ENCODE measurements at places on chromosomes 4 and X.

DNA sequence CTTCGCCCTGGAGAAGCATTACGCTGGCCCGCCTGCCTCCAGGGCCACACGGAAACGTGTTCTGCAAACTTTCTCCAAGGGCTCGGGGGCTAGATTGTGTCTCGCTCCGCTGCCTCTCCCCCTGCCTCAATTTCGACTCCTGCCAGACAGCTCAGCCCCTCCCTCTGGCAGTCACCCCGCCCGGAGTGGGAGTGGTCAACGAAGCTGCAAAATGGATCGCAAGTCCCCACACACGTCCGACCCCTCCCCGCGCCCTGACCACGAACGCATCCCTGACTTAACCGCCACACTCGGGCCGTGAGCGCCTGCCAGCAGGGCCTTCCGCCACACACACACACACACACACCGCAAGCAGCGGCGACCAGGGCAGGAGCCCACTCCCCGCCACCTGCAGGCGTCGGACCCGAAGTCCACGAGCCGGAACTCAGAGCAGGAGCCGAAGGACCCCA, 47.0 kb upstream of the NKAP start:
- DNase-seq, result no peak

- DNase-seq, result no peak
Measured at GRCh38 chr4:81360737-81361136, 111.0 kb downstream of the RASGEF1B start.

DNA sequence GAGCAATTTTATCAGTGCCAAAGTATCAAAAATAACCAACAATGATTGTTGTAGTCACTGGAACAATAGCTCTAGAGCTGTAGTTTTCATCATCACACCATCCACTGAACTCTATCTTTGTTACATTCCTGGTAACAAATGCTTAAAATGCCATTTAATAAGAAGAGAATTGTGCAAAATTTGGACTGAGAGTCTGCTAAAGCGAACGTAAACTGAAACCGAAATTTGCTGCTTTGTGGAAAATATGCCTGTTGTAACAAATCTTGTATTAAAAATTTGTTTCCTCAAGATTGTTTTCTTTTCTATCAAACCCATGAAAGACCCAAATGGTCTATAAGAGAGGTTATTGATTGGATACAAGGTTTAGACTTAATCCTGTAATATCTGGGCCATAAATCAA, 109.3 kb upstream of the TECRL start:
- DNase-seq, result no peak

DNA sequence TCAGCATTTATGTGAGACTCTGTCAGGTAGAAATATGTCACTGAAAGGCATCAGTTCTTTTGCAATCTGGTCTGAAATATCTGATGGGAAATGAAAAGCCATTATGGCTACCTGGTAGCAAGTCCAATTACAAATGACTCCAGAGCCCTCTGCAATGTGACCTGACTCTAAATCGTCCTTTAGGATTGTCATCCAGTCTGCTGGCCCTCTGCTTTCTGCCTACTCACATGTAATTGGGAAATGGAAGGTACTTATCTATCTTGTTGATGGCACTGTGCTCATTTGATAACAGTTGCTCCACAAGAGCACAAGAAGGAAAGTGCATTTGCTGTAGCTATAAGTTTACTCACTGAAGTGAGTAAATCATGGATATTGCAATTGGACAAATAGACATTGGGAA, 799.8 kb downstream of the RAPGEF2 start:
- DNase-seq, result no peak

DNA sequence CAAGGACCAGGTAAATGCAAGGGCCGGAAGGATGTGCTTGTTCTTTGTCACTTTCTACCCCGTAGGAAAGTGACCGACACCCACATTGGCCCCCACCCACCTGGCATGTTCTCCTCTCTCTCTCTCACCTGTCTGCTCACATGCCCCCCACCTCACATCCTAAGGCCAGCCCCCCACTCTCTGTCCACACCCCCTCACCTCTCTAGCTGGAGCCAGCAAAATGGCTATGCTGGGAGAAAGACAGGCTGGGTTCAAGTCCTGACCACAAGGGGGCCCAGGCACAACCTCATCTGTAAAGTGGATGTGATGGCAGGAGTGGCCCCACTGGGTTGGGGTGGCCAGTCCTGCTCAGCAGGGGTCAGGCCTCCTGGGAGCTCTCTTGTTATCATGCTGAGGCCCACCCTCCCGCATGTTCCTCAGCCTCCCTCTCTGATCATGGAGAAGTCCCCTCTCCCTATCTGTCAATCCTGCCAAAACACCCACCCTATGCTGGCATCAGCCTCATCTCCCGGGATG, 1.7 kb upstream of the PPP2R2C start:
- DNase-seq, result no peak

DNA sequence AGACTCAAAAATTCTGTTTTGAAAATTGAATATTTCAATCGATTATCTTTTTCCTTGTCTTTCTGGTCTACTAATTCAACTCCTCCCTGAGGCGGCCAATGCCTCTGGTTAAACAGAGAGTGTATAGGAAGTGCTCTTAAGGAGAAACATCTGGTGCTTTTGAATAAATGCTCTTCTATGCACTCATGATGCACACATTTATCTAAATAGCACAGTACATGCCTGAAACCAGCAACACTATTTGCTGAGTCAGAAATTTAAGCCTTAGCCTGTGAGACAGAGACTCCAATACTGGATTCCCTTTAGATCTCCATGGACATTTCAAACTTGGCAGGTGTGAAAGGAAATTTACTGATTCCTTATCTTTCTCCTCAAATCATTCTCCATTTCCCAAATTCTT, 118.6 kb downstream of the SLIT2 start:
- no peak for DNase-seq

- DNase-seq, result no peak
Measured at GRCh38 chr4:123564758-123565346, 168.3 kb downstream of the SPRY1 start.

DNA sequence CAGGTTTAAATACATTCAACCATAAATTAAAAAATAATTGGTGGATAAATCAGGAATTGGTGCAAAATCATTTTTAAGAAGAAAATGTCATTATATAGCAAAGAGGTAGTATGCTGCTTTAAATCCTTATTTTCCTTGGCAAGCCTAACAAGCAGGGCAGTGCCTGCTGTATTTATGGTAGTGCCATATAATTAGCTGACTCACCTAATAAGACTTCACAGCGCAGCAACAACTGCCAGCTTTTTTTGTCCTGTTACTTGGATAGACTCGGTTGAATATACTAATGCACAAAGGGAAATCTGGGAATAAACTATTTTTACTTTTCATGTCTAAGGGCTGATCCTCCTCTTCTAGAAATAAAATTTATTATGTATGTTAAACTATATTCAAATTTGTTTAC, 99.1 kb downstream of the SNCA start:
- DNase-seq, result no peak

DNA sequence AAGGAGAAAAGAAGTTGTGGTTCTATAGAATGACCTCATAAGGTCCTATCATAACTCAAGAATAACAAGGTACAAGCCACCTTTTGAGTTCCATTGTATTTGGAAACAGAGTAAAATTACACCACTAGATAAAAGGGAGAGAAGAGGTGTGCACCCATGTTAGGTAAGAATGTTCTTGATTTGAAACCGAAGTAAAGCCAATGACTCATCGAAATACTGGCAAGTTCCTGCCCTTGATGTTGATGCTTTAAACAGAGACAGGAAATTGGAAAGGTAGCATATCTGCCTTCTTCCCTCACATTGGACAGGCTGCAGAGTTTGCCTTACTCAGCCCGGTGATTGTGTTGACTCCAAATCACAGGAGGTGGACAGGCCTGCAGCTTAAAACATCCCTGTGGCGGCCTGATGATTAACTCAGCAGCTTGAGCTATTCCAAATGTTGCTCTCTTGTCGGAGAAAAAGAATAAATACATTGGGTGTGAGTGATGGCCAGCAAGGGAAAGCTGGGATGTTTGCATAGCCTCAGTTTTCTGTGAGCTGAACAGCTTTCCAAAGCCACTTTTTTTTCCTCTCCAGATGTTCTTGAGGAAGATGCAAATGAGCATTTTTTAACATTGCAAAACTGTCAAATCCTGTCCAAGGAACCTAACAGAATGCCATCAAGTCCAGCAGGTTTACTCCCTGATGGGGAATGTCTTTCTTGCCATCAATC, 321.1 kb downstream of the NKX6-1 start:
- DNase-seq, result no peak

- DNase-seq, result no peak
Measured at GRCh38 chr4:84792366-84793301, 173.9 kb downstream of the WDFY3 start.

DNA sequence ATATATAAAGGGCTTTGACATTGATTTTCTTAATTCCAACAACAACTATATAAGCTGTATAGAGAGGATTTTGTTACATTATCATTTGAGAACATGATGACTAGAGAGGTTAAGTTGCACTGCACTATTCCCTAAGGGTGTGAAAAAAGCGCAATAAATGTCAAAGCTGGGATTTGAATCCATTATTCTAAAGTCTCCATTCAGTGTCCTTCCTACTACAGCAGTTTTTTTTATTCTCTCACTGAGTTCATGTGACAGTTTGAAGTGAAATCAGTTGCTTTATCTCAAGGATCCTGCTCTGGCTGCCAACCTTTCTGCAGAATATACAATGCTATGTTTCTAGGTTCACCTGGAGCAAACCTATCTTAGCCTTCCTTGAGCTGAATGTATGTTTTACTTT, 177.5 kb downstream of the ANKRD50 start:
- no peak for DNase-seq

DNA sequence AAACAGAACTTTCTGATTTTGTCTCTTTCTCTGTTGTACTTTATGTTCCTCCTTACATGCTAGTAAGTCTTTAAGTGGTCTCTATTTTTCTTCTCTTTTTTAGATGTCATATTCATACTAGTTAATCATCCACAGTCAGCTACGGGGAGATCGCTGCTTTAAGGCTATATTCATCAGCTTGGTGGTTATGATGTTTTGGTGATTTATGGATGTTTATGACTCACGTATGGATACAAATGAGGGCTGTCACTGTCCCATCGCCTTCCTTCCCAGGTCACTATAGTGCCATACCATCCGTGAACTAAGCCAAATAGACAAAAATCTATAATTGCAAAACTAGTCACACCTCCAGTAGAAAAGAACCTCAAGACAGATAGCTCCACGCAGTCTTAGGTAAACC, 296.8 kb upstream of the AADAT start:
- no peak for DNase-seq

GRCh38 chr4:42785817-42786216, 106.7 kb upstream of the GRXCR1 start:
- no peak for DNase-seq

GRCh38 chr4:91032725-91033445, 905.7 kb downstream of the CCSER1 start:
- DNase-seq, result no peak

DNA sequence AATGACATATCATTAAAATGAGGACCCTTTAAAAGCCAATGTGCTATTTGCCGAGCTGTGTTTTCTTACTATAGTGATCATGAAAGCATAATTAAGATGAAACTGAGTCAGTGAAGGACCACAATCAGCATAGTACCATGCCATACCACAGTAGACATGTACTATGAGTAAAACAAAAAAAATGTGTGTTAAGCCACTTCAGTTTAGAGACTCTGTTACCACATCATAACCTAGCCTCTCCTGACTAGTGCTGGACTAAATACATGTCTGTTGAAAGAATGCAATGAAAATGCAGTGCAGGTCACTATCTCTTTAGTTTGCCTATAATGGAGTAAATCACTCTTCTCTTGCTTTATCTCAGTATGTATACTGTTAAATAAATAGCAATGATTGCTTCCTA, 12.3 kb upstream of the DDX53 start:
- no peak for DNase-seq

GRCh38 chr4:184534511-184535391, 60.4 kb upstream of the IRF2 start:
- no peak for DNase-seq

- DNase-seq, result no peak
Measured at GRCh38 chr4:48815483-48815882, 15.4 kb upstream of the OCIAD1 start.

- no peak for DNase-seq
Measured at GRCh38 chrX:38859602-38860001, 58.3 kb downstream of the MID1IP1 start.

- no peak for DNase-seq
Measured at GRCh38 chrX:104183685-104184084, 17.4 kb downstream of the FAM199X start.

DNA sequence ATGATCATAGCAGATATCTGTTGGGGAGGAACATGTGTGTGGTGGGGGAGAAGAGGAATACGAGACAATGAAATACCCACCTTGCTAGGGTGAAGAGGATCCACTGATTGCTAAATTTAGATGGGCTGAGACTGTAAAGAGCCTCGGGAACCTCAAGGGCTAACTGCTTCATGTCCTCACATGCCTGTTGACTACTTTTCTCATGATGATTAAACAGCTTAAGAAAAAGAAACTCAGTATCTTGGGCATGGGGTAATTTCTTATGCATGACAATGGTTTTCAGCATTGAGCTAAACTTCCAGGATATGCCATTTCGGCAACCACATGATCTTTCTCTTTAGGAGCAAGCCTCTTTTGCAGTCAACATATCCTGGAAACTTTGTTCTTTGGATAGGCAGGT, 3.9 kb upstream of the LNX1 start:
- no peak for DNase-seq

DNA sequence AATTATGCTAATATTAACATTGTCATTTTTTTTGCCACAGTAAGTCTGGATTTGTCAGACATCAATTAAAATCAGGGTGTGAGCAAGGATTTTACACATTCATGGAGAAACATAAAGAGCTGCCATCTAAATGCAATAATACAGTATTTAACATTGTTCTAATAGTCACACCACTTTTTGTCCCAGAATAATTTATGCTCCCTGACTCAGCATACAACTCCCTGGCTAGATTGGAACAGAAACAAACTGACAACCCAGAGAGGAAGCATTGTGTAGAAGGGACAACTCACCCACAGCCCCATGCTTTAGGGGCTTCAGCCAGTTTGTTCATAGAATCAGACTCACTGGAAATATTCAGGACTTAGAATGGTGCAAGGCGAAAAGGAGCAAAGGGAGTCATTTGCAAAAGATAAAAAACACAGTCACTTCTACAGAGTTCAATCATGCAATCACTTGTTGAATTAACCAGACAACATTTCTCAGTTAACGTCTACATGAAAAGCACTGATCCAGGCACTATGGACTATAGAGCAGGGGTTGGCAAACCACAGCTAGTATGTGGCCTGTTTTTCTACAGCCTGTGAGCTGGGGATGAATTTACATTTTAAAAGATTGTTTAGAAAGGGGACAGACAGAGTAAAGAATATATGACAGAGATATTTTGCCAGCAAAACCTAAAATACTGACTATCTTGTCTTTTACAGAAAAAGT, 26.4 kb upstream of the SEC24B start:
- no peak for DNase-seq

- DNase-seq, result no peak
Measured at GRCh38 chr4:170110285-170110672, 20.5 kb upstream of the AADAT start.
